ENCODE measurements at places on chromosomes 7 and 10. TPM values are rescaled to one million over a fixed set of nuclear protein-coding genes. Genes with fewer than 3 reads are reported as not detected.

- no peak for DNase-seq
These were observed 61.0 kb downstream of the DAGLB start for GRCh38 chr7:6386779-6387178.

The SMC3 gene
- total RNA-seq, result 35.1 TPM

- no peak for DNase-seq
These were observed 467.9 kb upstream of the PODXL start for GRCh38 chr7:132024290-132024689.

GRCh38 chr10:15558136-15558535 lies 161.6 kb downstream of the ITGA8 start:
- DNase-seq, result no peak

The TUBAL3 gene
- total RNA-seq, result not detected

- DNase-seq, result peak; percentile 82
These were observed 779 bp downstream of the C1QL3 start for GRCh38 chr10:16520900-16521299.

- DNase-seq, result no peak
These were observed 92.6 kb downstream of the AHCYL2 start for GRCh38 chr7:129317450-129317849.

DNA sequence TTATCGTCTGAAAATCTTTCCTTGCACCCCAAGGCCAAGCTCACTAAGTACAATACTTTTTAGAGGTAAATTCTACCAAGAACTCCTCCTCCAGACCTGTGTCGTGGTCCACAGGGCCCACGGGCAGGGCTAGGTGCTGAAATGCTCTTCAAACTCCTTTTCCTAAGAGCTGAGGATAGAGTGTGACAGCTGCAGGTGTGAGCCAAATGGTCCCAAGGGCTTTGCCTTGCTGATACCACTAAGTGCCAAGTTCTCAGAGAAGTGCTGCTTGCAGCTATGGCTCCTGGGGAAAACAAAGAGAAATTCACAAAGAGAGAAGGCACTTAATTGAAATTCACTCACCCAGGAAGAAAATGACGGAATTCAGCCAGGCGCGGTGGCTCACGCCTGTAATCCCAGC lies 868.9 kb upstream of the AUTS2 start:
- no peak for DNase-seq

GRCh38 chr10:120646738-120647456 lies 189.9 kb downstream of the PLPP4 start:
- no peak for DNase-seq

The EVX1 gene
- total RNA-seq, result not detected

GRCh38 chr7:82449910-82450309 lies 6.3 kb upstream of the CACNA2D1 start:
- no peak for DNase-seq

The AKR1E2 gene
- total RNA-seq, result 12.0 TPM

The CALML5 gene
- total RNA-seq, result not detected

DNA sequence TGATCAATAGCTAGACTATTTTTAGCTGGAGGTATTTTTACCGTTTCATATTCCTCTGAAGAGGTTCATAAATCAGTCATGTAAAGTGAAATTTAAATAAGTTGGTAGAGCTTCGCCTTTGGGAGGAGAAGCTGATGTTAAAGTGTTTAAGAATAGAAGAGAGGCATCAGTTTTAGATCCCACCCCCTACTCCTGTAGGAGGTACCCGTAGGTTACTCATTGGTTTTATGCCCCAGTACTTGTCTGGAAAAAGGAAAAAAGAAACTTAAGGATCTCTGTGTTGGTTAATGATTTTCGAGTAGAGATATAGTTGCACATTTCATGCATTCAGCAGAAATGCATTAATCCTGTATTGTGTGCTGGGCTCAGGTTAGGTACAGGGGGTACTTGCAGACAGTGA lies 8.7 kb downstream of the ZNF365 start:
- no peak for DNase-seq

DNA sequence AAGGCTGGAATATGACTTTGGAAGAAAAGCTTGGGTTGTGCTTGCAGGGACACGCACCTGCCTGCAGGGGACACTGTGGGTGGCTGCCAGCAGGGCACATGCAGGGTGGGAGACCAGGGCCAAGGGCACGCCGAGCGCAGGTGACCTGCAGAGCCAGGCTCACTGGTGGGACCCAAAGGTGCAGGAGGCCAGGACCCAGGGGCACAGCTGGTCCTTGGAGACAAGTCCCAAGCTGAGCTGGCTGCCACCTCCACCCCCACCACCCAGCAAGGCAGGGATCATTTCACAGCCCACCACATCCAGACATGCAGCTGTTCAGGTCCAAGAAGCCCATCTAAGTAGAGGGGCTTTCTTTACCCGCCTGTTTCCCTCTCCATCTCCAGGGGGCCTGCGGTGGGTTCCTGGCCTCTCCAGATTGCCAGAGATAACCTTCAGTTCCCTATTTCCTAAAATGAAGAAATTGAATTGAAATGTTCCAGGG lies 13.8 kb upstream of the CLIP2 start:
- no peak for DNase-seq

The SFXN2 gene
- 6.5 TPM for total RNA-seq

The TRIM73 gene
- total RNA-seq, result 2.9 TPM

DNA sequence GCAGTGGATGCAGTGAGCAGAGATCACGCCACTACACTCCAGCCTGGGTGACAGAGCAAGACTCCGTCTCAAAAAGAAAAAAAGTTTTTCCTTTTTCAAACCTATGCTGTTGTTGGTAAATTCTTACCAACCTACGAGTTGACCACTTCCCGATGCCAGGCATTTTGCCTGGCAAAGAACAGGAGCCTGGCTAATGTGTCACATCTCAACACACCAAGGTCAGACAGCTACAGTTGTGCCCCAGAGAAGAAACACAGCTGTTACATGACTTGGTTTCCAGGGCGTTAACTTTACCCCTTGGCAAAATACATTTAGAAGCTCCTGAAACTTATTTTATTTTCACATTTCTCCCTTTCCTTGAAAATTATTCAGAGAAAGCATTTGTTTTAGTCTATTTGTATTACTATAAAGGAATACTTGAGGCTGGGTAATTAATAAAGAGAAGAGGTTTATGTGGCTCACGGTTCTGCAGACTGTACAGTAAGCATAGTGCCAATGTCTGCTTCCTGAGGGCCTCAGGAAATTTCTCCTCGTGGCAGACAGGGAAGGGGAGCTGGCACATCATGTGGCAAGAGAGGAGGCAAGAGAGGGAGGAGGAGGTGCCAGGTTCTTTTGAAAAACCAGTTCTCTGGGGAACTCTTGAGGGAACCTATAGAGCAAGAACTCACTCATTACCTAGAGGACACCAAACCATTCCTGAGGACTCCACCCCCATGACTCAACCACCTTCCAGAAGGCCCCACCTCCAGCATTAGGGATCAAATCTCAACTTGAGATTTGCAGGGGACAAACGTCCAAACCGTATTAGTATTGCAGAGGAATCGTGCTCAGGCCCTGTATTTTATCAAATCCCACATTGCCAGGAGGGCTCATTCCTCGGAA lies 83.3 kb downstream of the PAXIP1 start:
- no peak for DNase-seq

All from posterior vena cava (tissue), 2 donors.